NCI-H1092 treated with DMSO at 0.1 percent for 48 hours (cell line): ENCODE measurements at places on chromosomes 12 and 14.

DNA sequence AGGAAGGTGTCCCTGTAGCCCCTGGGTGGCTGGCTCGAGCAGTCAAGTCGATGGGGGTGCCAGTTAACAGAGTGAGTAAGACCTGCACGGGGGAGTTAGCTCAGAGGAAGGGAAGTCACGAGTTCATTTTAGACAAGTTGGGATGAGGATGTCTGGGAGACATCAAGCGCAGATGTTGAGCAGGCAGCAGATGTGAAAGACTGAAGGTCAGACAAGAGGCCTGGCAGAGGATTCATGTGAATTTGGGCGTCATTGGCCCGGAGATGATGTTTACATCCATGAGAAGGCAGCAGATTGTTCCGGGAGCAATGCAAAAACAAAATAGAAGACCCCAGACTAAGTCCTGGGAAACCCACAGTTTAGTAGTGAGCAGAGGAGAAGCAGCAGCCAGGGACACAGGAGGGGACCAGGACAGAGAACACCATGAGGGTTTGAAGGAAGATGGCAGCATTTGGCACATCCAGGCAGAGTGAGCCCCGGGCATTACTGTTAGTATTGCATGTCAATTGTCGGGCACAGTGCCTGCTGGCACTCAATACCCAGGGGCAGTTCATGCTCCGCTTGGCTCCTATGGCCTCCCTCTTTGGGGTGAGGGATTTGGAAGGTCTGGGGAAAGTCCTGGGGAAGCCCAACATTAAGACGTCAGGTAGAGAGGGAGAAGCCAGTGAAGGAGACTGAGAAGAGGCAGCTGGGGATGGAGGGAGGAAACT is 15.1 kb downstream of the LTBP2 start:
- no peak for DNase-seq

DNA sequence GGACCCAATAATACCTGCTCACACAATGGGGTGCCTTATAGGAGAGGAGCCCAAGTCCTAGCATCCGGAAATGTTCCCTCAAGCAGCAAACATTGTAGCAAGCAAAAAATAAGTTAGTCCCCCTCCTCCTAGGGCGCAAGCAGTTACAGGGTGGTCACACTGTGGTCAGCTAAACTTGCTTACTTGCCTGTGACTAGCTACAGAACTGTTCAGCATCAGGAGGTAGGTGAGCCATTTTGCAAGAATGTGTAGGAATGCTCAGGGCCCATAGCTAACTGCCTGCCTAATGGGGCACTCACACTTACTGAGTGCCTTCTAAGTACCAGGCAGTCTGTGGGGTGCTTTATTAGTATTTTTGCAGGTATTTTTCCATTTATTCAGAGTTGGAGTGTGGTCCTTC is 154.6 kb upstream of the GRIN2B start:
- DNase-seq: no peak

GRCh38 chr12:129269756-129270495 is 416.6 kb downstream of the GLT1D1 start:
- DNase-seq: no peak

DNA sequence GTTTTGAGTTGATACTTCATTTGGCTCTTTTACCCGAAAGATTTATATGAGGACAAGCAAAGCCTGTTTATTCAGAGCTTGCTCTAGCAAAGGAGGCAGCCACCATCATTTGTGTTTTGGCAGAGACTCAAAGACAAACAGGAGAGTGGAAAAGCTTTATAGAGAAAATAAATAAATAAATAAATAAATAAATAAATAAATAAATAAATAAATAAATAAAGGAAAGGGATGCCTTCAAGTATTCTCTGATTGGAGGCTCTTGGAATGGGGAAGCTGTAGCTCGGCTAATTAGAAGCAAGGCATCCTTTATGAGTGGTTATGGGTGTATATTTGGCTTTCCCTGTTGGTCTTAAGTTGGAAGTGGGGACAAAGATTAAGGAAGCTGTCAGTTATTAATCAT is 229.8 kb downstream of the RASSF9 start:
- DNase-seq: no peak

- DNase-seq: no peak
These were observed 510.4 kb downstream of the SLC16A7 start for GRCh38 chr12:60106214-60106613.

GRCh38 chr12:7344833-7345606 is 41.1 kb downstream of the ACSM4 start:
- DNase-seq: no peak
